Nucleus accumbens (tissue), 56 donors: ENCODE measurements at places on chromosomes 11 and 22.

GRCh38 chr11:33900159-33900840, 8.4 kb upstream of the LMO2 start:
- no peak for DNase-seq

- no peak for DNase-seq
Observed at GRCh38 chr22:42676059-42676607, 26.9 kb upstream of the CYB5R3 start.

DNA sequence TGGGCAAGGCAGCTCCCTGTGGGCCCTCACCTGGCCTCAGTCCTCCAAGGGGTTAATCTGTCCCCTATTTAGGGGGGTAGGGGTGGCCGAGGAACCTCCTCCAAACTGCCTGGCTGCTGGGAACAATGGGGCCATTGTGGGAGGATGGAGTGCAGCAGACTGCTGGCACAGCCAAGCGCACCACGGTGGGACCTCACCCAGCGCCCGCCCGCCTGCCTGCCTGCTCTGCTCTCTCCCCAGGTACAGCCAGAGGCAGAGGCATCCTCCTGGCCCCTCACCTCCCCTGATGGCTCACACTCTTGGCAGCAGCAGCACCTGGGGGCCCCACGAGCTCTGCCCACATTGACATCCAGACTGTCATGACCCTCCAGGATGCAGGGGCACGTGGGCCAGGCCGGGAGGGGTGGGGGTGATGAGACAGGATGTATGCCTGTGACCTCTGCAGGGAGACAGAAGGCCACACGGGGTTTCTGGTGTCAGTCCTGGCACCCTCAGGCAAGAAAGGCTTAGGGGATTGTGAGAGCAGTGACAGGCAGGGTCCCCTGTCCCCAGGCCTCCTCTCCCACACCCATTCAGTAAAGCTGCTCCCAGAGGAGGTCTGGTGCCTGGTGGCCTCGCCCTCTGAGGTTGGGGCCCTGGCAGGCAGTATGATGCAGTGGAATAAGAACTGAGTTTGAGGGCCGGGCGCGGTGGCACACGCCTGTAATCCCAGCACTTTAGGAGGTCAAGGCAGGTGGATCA, 11.4 kb downstream of the BCL9L start:
- peak; percentile 43 for DNase-seq

DNA sequence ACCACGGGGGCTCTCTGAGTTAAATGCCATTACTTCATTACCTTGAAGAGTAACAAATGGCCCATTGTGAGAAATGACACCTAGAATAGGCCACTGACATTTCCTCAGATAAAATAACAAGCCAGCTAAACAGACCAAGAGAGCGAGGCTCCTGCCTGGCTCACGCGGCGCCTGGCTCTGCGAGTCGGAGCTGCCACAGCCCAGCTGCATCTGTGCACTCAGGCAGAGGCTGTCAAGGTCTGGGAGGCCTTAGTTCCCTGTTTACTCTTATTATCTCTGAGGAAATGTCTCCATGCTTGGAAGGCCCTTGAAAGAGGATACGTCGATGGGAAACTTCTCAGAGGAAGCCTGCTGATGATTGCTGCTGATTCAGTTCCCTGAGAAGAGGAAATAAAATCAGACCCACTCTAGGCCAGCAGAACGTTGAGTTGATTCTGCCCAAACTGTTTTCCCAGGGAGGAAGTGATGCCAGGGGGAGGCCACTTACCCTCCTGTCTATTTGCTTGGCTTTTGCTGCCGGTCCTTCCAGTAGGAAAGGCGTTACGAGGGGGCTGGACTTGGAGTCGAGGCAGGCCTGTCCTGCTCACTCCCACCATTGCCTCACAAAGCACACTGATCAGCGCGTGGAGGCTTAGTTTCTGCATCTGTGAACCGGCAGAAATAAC, 208.8 kb downstream of the TBC1D22A start:
- DNase-seq: no peak

GRCh38 chr11:13538044-13538443, 42.2 kb upstream of the PTH start:
- no peak for DNase-seq

- DNase-seq: no peak
Observed at GRCh38 chr22:46457502-46458488, 79.6 kb downstream of the CELSR1 start.

DNA sequence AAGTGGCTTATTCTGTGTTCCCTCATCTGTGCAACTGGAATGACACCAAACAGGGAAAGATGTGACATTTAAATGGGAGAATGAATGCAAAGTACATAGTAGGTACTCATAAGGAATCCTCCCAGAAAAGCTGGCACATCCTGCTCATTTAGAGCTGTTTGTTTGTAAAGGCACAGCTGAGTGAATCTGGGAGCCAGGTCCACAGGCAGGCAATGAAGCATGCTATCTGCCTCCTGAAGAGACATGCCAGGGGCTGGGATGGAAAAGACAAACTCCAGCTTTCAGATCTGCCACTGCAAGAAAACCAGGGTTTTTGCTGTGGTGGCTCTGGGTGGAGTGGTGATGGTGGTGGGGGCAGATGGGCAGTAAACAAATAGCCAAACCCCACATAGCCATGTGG, 150.1 kb downstream of the TENM4 start:
- no peak for DNase-seq

GRCh38 chr22:19892257-19892879, 37.7 kb upstream of the GNB1L start:
- DNase-seq: no peak

- DNase-seq: no peak
Observed at GRCh38 chr11:133835593-133836548, 9.4 kb downstream of the SPATA19 start.

DNA sequence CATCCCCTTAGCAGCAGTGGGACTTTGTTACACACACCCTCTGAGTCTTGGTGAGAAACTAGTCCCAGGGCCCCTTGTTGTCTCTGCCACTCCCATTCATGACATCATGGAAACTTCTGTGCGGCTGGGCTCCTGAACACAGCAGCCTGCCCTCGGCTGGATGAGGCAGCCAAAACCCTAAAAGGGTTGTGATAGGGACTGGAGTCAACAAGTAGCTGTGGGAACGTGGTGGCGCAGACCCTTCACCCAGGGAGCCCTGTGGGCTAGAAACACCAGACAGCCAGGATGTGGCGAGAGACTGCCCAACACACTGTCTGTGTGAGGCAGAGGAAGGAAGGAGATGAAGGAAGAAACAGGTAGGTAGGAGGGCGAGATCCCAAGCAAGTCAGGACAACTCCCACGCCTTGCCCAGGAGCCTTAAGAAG, 3.9 kb downstream of the CD3D start:
- DNase-seq: no peak

GRCh38 chr22:24503843-24504338, 8.8 kb downstream of the UPB1 start:
- DNase-seq: no peak
